Fibroblast of mammary gland (primary cell): ENCODE measurements at places on chromosomes 3 and 15.

DNA sequence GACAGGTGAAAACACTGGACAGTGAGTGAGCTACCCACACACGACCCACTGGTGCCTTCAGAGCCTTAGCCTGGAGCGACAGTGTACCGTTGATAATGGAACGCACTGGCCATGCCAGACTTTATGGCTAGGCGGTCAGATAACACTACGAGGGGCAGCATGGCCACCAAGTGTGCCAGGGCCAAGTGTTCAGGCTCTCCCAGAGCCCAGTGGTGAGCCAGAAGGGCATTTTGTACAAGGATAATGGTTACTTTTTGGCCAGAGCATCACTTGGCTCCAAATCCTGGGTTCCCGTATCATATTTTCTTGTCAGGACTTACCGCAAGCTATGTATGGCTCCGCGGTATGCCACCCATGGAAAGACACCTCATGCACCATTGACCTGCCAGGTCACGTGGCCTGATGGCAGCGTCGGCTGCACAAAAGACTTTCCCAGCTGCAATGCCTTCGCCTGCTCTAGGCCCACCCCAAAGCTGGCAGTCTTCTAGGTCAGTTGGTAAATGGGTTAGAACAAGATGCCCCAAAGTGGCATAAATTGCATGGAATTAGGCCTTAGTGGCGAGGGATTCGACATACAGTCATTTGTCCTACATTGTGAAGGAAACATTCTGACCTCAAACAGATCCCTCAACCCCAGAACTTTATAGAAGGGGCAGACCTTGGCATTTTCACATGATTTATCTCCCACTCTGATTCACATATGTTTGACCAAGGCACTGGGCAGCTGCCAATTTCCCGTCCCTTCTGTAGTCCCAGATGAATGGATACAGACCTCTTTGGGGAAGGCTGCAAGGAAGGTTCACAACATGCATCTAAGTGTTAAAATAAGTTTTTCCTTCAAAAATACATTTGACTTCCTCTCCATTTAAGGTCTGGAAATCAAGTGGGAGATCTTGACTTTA lies 12.2 kb upstream of the SLC28A1 start:
- DNase-seq: peak; percentile 21

GRCh38 chr15:29115093-29115991 lies 154.3 kb downstream of the NSMCE3 start:
- no peak for DNase-seq

GRCh38 chr15:82831894-82832600 lies 22.6 kb downstream of the WHAMM start:
- no peak for DNase-seq

GRCh38 chr3:100401674-100402041 lies 319 bp downstream of the LNP1 start:
- DNase-seq: peak; percentile 66

- DNase-seq: peak; percentile 55
Measured at GRCh38 chr3:100277255-100277800, 16.5 kb downstream of the TBC1D23 start.

DNA sequence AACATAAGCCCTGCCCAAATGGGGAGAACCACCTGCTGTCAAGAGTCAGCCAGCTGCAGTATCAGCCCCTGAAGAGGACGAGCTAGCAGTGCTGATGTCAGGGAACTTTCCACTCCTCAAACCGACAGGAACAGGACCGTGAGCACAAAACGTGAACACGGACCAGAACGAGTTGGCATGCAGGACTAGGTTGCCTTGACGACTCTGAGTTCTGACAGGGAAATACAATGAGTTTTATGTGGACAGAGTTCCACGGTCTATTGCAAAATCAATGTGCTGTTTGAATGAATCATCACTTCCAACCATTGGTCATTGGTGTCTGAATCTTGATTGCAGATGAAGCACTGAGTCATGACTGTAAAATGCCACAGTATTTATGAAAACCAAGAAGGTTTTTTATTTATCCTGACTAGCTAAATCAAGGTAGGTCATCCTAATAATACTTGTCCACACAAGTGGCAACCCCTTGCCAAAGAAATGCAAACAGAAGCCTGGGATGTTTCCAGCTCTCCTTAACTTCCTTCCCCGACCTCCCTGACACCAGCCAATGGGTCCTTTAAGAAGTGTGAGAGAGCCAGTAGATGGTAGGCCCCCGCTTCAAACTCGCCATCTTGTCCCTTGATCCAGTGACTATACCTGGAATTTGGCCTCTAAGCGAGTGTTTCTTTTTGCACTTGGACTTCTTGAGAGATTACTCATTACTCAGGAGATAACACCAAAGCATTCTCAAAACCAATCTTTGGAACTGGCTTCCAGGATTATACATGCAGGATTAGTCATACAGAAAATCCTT lies 119.6 kb downstream of the ASB7 start:
- peak; percentile 100 for DNase-seq

GRCh38 chr15:97837896-97838295 lies 122.6 kb upstream of the ARRDC4 start:
- DNase-seq: no peak

- peak; percentile 48 for DNase-seq
Measured at GRCh38 chr3:41682996-41683395, 278.9 kb downstream of the ULK4 start.

DNA sequence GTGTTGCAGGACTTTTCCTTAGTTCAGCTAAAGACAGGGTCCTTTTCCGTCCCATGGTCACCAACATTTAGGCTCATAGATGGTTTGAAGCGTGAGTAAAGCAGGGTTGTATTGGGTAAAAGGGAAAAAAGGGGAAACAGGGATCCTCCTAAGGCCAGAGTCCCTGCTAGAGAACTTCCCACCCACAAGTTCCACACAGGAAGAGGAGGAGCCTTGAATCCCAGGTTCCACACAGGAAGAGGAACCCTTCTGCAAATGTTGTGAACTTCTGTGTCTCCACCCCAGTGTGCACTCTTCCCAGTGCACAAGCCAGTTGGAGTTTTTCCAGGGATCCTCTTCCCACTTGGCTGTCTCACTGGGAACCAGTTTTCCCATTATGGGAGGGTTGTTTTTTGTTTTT lies 27.6 kb upstream of the ATP8B4 start:
- no peak for DNase-seq

DNA sequence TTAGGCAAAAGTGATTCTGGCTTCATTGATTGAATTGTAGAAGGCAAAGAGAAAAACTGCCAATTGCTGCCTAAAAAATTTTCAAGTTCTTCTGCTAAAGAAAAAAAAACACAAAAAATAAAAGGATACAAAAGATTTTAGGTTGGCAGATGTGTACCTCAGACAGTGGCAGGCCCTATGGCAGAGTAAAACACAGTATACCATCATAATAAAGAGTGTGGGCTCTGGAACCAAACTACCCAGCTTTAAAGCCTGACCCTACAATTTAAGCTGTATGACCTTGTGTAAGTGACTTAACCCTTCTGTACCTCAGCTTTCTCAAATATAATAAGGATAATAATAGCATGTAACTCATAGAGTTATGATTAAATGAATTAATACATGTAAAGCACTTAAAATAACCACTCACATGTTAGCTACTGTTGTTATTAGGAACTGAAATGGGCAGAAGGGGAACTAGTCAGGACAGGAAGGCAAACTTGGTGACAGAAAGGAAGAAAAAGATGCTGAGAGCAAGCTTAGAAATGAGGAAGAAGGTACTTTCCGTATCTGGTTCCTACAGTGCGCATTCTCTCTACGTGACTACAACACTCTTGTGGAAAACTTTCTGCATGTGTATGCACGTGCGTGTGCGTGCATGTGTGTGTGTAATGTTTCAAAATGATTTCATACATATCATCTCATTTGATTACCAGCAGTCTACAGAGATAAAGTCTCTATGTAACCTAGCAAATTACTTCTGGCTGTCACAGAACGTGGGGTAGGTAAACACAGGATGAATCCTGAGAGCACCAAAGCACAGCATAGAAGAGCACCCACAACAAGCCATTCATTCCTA lies 13.6 kb upstream of the GATM start:
- DNase-seq: no peak

DNA sequence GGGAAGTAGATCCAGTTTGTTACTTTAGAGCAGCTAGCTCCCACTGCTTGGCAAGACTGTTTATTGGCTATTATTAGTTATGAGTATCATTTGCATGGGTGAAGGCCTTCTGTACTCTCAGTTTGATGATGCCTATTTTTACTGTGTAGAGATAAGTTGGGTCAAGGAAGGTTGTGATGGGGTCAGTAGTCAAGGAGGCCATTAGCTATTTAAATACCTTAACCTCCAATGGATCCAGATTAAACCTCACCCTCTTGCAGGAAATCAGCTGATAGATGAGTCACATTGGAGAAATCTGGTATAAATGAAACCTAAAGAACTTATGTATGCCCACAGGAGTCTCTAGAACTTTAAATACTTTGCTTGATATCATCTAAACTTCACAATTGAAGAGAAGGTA lies 45.0 kb downstream of the THBS1 start:
- DNase-seq: peak; percentile 57

DNA sequence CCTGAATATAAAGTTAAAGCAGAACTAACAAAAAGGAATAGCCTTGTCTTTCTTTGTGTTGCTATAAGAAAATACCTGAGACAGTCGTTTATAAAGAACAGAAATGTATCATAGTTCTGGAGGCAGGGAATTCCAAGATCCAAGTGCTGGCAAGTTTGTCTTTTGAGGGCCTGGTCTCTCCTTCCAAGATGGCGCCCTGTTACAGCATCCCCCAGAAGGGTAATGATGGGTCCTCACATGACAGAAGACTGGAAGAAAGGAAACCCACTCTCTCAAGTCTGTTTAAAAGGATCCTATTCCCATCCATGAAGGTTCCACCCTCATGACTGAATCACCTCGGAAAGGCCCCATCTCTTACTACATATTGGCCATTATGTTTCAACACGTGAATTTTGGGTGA lies 435.1 kb downstream of the MAGI1 start:
- DNase-seq: no peak

DNA sequence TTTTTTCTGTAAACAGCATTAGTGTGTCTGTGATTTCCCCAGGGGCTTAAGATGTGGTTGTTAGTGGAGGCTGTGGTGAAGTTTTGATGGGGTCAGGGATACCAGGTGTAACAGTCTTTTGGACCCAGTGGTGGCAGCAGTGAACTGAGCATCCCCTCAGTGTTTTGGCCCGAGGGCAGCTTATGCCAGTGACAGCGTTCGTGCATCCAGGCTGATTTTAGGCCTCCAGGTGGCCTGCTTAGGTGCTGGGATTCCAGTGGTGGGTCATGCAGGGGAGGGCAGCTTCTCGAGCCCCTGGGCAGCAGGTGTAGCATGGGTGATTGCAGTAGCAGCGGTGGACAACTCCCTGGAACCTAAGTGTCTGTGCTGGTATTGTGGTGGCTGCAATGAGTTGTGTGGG lies 29.2 kb downstream of the STT3B start:
- DNase-seq: no peak

- peak; percentile 35 for DNase-seq
Measured at GRCh38 chr3:151933234-151933853, 59.9 kb downstream of the SUCNR1 start.

DNA sequence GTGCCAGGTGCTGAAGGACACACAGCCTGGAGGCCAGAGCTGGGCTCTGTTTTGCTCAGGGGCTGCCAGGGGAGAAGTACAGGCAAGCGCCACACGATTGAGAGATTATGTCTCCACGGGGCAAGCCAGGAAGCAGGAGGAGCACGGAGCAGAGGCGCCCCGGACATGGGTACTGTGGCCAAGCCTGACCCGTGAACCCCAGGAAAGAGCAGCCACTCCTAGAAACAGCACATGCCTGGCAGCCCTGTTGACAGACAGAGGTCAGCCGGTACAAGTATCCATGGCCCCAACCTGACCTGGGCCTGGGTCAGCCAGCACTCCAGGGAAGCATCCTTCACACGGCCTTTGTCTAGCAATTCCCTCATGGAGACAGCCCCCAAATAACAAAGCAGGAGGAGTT lies 89.4 kb downstream of the ADAMTS17 start:
- no peak for DNase-seq
